NCI-H748 treated with DMSO at 0.1 percent for 48 hours (cell line): ENCODE measurements at places on chromosomes 3 and 15.

DNA sequence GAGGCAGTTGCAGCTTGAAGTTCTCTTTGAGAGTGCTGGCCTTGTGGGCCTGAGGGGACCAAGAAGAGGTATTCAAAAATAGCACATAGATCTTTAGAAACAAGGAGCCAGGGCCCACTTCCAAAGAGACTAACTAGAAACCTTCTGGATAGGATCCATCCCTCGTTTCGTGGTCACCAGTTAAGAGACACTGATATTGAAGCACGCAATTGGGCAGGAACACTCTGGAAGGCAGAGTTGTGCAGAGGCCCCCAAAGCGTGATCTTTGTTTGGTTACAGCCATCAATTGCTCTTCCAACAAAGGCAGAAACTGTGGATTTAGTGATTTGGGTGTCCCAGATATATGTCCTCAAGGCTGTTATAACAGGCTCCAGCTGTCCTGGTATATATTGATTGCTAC, 46.7 kb upstream of the ACAN start:
- no peak for DNase-seq

- DNase-seq = no peak
Observed at GRCh38 chr3:40152482-40153133, 156.9 kb upstream of the EIF1B start.

- DNase-seq = no peak
Observed at GRCh38 chr15:73424506-73424905, 18.5 kb upstream of the REC114 start.

DNA sequence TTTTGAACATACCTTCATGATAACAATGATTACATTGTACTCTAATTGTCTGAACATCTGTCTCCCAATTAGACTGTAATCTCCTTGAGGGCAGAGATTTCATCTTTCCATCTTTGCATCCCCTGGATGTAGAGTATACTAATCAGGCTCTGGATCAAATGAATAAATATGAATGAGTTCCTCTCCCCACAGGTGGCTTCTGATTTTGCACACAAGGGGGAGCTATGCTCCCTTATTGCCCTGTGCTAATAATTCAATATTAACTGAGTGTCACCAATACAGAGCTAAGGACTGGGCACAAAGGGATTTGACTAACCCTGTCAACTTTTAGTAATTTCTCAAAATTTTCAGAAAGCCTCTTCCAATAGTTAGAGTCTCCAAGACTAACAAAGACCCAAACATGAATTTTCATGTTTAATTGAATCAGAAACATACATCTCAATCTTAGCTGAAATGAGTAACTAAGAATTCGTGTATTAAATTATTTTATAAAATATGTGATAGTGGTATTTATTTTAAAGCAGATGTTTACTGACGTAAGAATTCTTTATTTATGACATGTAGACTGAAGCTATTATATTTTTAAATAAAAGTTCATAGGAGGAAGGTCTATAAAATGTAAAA, 3.0 kb downstream of the DUOXA1 start:
- DNase-seq = peak; percentile 9

DNA sequence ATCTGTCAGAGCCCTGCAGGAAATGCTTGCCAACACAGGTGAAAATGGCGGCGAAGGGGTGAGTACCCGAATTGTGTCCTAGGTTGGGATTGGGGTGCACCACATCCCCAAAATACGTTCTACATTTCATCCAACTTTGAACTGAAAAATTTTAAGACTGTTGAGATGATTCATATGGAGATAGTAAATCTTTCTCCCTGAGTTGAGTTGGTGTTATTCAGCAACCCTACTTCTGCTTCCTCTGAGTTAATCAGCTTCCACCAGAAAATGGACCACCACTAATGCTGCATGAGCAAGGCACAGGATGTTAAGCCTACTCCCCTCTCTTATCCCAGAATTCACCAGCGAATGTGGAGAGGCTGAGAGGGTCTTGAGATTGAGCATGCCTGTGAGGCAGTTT, 192.9 kb downstream of the RYR3 start:
- DNase-seq = no peak

GRCh38 chr3:174613173-174613572, 246.0 kb upstream of the NAALADL2 start:
- DNase-seq = no peak

DNA sequence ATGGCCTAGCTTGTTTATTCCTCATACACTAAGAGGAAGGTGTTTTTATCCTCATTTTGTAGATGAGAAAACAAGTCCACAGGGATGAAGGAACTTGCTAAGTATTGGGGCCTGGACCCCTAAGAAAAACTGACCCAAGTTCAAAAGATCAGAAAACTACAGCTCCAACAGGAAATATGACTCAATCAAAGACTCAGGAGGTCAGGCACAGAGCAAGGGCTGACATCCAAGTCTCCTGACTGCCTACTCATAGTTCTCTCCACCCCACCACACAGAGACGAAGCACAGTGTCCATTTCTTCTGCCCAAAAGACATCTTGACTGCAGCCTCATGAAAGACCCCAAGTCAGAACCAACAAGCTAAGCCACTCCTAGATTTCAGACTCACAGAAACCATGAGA, 26.9 kb upstream of the TPM1 start:
- no peak for DNase-seq

DNA sequence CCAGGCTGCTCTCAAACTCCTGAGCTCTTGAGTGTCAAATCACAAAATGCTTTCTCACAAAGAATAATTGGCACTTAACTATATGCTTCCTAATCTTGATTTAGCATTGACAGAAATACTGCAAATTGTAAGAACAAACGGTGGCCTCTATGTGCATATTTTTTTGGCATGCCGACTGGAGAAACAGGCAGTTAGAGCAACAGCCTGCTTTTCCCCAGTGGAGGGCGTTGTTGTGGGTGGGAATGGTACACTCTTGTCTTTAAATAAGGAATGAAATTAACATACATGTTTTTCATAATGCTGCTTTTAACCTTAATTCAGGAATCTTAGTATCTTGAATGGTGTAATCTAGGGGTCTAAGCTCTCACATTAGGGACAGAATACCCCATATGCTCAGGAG, 31.1 kb upstream of the SV2B start:
- no peak for DNase-seq

GRCh38 chr3:175153595-175153994, 294.5 kb downstream of the NAALADL2 start:
- no peak for DNase-seq

DNA sequence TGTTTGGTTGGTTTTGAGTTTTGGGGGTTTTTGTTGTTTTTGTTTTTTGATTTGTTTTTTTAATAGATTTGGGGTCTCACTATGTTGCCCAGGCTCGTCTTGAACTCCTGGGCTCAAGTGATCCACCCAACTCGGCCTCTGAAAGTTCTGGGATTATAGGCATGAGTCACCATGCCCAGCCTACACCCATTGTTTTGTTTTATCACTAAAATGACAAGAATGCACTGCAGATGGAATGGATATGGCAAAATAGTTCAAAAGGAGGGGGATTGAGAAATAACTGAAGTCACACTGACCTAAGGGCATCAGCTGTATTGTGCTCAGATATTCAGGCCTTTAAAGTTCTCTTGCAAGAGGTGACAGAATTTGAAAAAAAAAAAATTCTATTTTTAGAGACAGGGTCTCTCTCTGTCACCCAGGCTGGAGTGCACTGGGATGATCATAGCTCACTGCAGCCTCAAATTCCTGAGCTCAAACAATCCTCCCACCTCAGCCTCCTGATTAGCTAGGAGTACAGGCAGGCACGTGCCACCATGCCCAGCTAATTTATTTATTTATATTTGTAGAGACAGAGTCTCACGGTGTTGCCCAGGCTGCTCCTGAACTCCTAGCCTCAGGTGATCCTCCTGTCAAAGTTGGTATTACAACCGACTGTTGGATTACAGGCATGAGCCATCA, 4.4 kb upstream of the RASA2 start:
- no peak for DNase-seq

GRCh38 chr3:63927422-63928280, 15.5 kb upstream of the SCAANT1 start:
- no peak for DNase-seq

DNA sequence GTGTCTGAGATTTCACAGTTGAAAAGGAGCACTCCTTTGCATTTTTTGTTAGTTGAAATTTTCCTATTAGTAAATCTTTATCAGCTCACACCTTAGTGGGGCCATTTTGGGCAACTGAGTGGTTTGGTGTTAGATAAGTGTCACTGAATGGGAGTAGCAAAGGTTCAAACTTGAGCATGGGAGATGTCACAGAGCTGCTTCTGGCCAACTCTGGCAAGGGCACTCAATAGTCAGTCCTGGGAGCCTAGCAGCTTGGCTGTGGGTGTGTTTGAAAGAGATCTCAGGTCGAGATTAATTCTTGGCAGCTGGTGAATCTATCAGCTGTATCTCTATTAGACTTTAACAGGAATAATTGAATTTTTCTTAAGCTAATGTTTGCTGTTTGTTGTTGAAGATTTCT, 579.3 kb downstream of the EDEM1 start:
- no peak for DNase-seq

GRCh38 chr3:184258926-184259325, 2.4 kb downstream of the CAMK2N2 start:
- no peak for DNase-seq

- no peak for DNase-seq
Observed at GRCh38 chr3:43632986-43633385, 11.2 kb upstream of the ANO10 start.

DNA sequence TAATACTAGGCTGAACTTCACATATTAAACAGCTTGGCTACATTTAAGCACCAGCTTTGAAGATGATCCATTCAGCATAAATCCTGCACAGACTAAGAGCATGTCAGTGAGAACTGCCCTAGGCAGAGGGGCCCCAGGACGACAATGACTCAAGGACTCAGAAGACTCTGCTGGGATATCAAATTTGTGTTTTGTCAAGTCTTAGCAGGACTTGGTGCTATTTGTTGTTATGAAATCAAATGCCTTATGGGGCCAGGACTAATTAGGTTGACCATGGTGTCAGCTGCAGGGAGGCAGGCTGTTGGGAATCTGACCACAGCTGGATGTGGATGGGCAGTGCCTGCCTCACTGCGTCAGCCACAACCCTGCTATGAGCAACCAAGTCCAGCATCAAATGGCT, 91.8 kb downstream of the RYR3 start:
- DNase-seq = no peak

DNA sequence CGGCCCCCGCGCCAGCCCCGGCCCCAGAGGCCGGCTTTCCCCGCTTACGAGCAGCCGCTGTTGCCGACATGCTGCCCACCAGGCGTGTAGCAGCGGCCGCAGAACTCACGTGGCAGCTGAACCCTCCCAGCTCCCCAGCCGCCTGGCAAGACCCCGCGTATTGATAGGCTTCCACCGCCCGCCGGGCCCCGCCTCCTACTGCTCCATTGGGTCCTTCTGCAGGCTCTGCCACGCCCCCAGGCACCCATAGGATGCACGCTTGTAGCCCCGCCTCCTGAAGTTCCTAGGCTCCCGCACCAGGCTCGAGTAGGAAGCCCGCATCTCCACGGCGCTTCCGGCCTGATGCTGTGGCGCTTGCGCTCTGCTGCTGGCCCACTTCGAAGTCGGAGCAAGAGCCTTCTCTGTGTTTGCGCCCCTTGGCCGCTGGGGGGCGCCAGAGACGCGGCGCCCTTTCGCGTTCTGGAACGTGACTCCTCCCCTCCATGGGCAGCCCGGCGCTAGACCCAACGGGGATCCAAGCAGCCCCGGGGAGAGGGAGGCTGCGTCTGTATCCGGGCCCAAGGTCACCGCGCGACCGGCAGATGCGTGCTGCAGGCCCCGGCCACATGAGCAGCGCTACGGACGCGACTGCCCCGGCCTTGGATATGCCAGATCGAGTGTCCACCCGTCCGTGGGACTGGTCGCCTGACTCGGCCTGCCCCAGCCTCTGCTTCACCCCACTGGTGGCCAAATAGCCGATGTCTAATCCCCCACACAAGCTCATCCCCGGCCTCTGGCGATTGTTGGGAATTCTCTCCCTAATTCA, at the start of the genes PARP3 and RRP9:
TSS of gene PARP3 (plus strand) at position 566 of the 805 bp plus-strand sequence. CDS start 993 bp downstream, outside the sequence.
TSS of gene RRP9 (minus strand) at position 107 of the 805 bp plus-strand sequence. CDS start at position 70, 37 bp downstream.
- peak; percentile 95 for DNase-seq

DNA sequence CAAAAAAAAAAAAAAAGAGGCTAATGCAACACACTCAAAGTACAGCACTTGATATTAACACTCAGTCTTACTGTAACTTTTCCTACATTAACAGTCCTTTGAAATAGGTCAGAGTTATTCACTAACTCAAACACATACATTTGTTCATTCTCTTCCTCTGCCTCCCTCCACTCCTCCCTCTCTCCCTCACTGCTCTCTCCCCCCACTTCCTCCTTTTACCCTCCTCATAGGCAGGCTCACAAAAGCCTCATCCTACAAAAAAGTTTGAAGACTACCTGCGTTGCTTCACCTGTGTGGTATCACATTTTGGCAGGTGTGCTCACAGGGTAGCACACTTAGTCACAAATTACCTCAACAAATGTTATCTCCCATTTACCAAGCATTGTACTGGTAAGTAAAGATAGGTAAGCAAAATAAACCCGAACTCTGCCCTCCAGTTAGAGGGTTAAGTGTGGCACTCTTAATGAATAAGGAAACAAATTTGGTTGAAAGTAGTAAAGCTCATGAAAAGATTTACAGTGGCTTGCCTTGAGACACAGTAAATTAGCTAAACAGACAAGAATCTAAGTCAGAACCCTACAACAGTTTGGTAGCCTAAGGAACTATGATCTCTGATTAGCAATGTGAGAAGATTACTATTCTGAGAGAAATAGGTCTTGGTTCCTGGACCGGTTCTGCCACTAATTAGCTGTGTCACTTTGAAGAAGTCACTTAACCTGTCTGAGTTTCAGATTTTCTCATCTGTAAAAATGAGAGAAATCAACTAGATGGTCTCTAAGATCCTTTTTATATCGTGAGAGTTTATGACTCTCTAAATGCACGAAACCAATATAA, 151.0 kb upstream of the MLF1 start:
- DNase-seq = no peak

GRCh38 chr3:113241292-113242095, 30.1 kb downstream of the BOC start:
- no peak for DNase-seq

- DNase-seq = no peak
Observed at GRCh38 chr15:100671858-100672543, 69.6 kb downstream of the ASB7 start.

DNA sequence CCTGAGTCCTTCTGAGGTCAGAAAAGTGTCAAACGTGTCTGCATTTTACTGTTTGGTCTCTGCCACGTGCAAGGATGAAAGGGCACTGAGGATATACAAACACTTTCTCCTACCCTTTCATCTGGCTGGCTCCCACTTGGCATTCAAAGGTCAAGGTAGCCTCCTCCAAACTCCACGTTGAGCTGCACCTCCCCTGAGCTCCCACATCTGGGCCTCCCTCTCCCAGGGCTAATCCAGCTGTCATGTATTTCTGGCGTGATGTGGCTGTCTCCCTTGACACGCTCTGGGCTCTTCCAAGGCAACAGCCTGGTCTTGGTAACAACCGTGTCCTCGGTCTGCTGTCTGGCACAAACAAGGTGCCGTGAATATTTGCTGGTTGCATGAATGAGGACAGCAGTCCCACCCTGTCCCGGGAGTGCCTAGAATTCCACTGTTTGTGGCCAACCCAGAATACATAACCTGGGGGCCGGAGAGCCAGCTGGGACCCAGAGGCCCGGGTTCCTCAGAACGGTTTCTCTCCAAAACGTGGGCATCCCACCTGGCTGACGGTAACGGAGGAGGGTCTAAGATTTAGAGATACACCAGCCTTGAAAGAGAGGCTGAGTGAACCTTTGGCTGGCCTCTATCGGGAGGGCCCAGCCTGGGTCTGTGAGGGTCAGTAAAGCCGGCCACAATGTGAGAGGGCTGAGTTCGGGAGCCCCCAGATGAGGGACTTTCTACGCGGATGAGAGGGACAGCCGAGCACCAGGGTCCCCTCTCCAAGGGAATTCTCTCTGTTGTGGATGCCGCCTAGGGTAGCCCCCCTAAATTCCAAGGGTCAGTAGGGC, 767 bp downstream of the GLT8D1 start:
- no peak for DNase-seq
